ENCODE measurements at places on chromosomes 12 and 14. TPM values are rescaled to one million over a fixed set of nuclear protein-coding genes. Genes with fewer than 3 reads are reported as not detected.
A peak's percentile ranks its signal among the peaks of the same experiment; 100 is the strongest.

Gene SLC17A8
- total RNA-seq: 0.95 TPM

Gene CDCA3
- total RNA-seq: 12.3 TPM

Gene HSPA2
- 50.8 TPM for total RNA-seq

Gene LHX5
- not detected for total RNA-seq

Gene SLC39A2
- total RNA-seq: 1.2 TPM

Gene ANKS1B
- 43.7 TPM for total RNA-seq

Gene DPF3
- 2.2 TPM for total RNA-seq

- no peak for DNase-seq
Observed at GRCh38 chr14:63282997-63283883, 35.5 kb downstream of the GPHB5 start.

DNA sequence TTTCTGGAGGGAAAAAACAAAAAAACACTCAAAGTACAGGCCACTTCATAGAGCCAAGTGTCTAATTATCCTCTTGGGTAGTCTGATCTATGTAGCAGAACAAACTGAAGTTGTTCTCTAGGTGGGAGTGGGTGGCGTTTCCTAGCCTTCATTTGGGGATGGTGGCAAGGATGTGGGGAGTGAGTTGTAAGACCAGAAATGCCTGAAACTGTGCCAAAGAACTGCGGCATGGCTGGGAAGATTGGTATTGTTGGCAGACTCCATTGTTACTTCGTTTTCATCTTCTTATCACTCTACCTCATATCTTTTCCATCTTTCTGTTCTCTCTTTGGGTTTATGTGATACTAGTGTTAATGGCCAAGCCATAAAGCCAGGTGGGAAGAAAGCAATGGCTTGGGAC, 177.3 kb upstream of the DDHD1 start:
- no peak for DNase-seq

DNA sequence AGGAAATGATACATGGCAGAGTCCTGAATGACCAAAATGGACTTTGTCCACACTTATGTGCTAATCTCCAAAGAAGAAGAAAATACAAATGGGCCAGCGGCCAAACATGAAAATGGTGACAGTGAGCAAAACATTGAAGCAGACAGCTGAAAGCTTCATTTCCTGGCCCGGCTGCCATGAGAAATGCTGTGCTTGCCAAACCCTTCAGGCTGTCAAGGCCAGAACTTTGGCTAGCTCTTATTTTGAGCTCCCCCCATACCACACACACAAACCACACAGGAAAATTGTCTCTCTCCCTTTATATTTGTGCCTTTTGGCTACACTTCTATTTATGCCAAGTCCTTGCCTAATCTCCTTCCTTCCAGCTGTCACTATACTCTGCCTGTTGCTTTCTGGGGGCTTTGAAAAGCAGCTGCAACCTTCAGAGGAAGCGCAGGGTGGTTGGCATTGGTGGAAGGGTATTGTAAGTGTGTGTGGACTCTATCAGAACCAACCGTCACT, 323.8 kb downstream of the RAD51B start:
- no peak for DNase-seq

DNA sequence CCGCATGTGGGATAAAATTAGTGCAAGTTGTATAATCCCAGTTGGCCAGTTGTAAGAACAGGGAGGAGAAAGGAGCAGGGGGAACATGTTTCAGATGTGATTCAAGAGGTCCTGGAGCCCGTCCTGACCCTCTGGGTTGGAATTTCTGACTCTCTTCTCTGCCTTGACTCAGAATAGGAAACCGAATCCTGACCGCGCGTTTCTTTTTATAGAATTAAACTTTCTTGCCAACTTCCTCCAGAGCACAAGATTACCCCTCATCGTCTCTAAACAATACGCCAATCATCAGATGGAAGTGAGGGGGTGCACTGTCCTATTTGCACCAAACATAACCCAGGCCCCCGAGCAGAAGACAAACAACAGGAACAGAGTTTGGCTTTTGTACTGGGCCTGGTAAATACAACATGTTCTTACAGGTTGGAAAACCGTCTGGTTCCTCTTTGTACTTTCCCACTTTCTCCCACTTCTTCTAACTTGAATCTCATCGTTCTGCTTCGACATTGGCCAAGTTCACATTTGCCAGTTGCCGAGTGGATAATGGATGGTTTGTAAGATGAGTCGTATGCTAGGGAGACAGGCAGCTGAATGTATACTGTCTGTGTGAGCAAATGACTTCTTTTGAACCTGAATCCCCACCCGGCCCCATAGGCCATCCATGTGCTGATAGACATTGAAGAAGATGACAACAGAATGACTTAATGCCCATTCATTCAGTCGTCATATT, 42.6 kb upstream of the MED13L start:
- DNase-seq: peak; percentile 76

GRCh38 chr12:25051171-25051570, 102.3 kb upstream of the BCAT1 start:
- no peak for DNase-seq

GRCh38 chr12:83971781-83972180, 940.8 kb downstream of the SLC6A15 start:
- DNase-seq: no peak

- no peak for DNase-seq
Observed at GRCh38 chr12:118136559-118137003, 657 bp downstream of the PEBP1 start.

DNA sequence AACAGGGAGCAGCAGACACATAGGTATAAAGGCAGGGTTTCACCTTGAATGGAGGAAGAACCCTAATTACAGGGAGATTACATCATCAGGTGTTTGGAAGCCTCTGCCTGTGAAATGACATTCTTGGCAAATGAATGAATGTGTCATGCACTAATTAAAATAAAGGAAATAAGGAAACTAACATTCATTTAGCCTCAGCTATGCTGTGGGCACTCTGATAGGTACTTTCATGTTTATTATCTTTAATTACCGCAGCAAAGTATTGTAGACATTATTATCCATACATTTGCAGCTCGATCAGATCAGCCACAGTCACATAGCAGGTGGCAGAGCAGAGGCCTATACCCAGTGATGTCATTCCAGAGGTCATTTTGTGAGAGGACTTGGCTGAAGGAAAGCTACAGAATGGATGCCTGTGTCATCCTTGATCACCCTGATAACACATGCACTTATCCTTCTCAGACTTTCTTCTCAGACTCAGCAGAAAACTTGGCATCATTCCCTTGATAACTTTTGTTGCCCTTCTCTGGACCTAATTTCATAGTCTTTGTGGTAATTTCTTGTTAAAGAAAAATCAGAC, 18.4 kb downstream of the ZNF664 start:
- no peak for DNase-seq

DNA sequence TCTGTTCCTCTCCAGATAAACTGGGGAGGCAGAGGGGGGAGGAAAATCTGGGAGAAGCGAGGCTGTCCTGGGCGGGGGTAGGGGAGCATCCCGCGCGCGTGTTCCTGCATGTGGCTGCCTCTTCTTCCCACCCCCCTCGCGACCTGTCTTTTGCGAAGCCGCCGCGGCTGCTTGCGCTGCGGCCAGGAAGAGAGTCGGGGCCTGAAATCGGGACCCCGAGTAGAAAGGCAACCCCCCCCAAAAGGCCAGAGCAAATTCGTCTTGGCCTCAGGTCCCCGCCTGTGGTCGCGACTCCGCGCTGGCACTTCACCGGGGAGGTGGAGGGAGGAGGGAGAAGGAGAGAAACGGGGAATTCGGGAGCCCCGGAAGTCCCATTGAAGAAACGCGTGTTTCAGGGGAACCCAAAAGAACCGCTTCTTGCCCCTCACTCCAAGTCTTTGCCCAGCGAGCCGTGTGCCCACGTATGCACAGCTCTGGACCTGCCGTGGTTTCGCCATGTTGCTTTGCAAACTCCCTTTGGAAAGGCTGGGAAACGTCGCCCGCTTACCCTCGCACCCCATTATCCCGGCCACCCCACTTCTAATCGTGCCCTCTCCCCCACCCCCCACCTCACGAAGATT, 944 bp downstream of the CCND2 start:
- no peak for DNase-seq

DNA sequence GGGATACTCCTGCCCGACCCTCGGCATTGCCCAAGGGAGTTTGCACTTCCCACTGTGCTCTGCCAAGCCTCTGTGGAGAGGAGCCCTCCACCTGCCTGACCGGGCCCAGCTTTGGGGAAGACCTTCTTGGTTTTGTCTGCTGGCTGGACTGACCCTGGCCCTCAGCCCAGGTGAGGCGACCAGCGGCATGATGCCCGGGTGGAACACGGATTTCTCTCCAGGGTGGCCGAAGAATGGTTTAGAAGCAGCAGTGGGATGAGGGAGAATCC, 15.6 kb downstream of the ZBTB42 start:
- no peak for DNase-seq

DNA sequence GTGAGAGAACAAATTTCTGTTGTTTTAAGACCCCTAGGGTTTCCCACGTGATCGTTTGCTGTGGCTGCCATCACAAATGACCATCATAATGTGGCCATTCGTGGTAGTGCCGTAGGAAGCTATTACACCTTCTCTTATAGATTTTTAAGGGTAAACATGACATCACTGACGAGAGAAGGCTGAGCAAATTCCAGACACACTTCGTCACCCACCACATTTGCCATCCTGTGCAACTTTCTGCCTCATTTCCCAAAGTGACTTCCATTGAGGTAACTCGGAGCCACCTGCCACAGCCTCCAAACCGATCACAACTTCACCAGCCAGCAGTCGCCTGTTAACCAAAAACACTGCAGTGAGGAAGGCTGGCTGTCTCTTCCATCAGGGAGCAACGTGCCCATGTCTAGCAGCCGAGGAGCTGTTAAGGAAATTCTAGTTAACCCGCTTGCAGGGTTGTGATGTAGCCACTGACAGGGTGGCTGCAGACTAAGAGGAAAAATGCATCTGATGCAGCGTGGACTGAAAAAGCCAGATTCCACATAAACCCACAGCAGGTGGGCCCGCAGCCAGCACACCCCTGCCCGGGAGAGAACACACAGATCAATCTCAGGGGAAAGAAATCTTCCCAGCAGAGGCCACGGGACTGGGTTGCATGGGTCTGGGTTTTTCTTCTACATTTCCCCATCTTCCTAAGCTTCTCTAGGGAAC, 44.6 kb downstream of the CCDC85C start:
- DNase-seq: no peak

DNA sequence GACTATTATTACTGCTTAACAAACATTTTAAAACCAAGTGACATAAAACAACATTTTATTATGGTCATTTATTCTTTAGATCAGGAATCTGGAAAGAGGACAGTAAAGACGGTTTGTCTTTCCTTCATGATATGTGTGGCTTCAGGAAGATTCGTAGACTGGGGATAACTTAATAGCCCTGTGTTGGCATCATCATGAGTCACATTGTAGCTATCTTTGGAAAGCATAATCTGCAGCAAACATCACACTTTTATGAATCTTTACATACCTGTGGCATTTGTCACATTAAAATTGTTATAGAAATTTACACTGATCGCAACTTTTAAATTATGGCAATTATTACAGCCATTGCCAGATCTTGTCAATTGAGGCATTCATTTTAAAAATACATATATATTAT, 397.1 kb downstream of the NOVA1 start:
- DNase-seq: no peak

GRCh38 chr12:12476857-12477531, 85.7 kb downstream of the DUSP16 start:
- no peak for DNase-seq

DNA sequence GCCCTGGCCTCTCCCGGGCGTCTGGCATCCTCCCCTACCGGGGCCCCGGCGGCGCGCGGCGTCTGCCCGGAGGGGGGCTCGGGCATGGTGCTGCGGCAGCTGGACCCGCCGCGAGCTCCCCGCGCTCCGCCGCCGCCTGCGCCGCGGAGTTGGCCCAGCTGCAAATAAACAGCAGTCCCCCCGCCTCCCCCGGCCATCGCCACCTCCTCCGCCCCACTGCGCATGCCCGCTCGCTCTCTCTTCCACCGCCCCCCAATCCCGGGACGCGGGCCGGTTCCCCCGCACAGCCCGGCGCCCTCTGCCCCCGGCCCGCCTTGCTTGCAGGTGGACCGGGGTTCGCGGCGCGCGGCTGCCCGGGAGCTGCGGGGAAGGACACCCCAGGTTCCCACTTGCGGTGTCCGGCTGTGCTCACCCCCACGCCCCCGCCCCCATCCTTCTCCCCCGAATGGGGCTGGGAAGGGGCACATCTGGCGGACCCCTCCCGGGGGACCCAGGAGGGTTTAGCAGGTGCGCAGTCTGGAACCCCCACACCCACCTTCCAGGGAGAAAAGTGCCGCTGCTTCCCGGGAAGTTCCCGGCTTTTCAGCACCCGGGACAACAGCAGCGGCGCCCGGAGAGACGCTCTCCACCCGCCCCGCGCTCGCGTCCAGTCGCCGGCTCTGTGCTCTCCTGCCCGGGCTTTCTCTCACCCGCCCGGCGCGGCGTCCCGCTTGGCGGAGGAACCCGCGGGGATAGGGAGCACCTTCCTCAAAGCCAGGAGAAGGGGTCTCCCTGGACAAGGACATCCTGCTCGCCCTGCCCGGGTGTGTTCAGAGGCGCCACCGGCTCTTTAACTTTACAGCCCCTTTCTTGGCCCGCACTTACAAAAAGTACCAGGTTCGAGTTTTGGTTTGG, at the start of gene TMTC1:
TSS of gene TMTC1 (minus strand) at position 170 of the 894 bp plus-strand sequence. CDS start 191 bp downstream, outside the sequence.
- DNase-seq: no peak

DNA sequence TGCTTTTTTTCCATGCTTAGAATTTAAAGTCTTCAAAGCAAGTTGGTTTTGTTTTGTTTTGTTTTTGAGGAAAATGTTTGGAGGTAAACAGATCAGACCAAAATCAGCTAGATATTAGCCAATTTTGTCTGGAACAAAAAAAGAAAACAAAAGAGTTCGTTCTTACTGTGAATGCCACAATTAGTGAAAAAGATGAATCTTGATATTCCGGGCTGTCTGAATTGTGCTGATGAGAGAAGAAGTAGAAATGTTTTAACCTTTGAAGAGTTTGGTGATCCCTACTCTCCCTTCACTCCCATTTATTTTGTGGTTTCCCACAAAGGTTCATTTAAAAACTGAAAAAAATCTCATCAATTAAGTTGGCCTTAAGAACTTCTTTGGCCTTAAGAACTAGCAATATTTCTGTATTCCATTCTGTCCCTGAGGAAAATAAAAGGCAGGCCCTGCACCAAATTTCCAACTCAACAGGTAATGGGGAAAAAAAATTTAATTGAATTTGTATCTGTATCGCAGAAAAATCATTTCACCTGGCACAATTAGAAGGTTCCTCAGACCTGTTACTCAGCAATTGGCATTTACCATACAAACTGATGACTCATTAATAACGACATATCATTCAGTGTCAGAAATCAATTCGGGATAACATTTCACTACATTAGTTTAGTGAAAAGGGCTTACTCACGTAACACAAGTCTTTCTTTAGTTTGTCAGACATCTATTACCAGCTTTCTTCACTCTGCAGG, 562 bp upstream of the GLIPR1L2 start:
- no peak for DNase-seq

- DNase-seq: no peak
Observed at GRCh38 chr14:102394717-102395375, 32.1 kb downstream of the TECPR2 start.

- no peak for DNase-seq
Observed at GRCh38 chr14:74902941-74903705, 19.9 kb downstream of the RPS6KL1 start.
